ENCODE measurements at places on chromosomes 7 and 10.

GRCh38 chr7:108735814-108736213, 166.1 kb downstream of the DNAJB9 start:
- no peak for DNase-seq

GRCh38 chr7:17325364-17325763, 26.9 kb downstream of the AHR start:
- DNase-seq, result no peak

DNA sequence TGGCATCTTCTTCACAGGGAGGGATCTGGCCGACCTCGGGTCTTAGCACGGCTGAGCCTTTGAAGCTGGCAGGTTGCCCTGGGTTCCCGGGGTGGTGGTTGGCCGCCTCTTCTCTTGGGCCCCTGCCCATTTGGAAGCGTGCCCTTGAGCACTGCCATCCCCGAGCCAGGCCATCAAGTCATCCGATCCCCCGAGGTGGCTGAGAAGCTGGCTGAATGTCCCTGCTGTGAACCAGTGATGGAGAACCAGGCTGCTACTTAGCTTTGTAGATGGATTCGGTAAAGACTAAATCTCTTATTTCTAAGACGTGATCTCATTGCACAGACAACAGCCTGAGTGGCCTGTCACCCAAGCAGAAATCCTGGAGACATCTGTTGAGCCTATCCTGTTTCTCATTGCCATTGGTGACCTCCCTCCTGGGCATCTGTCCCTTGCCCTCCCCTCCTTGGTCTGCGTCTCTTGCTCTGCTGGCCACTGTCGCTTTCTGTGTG, 74.3 kb downstream of the GRK5 start:
- no peak for DNase-seq

DNA sequence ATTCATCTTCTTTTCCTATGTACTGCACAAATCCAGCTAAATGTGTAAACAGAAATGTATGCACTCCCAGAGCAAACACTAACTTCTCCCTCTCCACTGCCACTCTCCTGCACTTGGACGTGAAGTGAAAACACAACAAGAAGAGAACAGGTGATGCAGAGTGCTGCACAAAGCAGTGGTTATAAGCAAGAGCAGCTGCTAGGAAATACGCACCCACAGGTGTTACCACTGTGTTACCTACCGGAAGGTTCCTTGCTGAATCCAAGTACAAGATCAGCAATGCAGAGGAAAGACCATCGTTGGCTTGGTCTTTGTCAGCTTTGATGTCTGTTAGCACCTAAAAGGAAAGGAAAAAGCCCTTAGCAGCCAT, 54.6 kb upstream of the NCAPG2 start:
- DNase-seq, result no peak

- DNase-seq, result no peak
Observed at GRCh38 chr7:139918480-139918879, 89.4 kb downstream of the TBXAS1 start.

- no peak for DNase-seq
Observed at GRCh38 chr10:131655101-131655849, 245.5 kb upstream of the PPP2R2D start.

- DNase-seq, result no peak
Observed at GRCh38 chr10:8272794-8273425, 218.4 kb downstream of the GATA3 start.

DNA sequence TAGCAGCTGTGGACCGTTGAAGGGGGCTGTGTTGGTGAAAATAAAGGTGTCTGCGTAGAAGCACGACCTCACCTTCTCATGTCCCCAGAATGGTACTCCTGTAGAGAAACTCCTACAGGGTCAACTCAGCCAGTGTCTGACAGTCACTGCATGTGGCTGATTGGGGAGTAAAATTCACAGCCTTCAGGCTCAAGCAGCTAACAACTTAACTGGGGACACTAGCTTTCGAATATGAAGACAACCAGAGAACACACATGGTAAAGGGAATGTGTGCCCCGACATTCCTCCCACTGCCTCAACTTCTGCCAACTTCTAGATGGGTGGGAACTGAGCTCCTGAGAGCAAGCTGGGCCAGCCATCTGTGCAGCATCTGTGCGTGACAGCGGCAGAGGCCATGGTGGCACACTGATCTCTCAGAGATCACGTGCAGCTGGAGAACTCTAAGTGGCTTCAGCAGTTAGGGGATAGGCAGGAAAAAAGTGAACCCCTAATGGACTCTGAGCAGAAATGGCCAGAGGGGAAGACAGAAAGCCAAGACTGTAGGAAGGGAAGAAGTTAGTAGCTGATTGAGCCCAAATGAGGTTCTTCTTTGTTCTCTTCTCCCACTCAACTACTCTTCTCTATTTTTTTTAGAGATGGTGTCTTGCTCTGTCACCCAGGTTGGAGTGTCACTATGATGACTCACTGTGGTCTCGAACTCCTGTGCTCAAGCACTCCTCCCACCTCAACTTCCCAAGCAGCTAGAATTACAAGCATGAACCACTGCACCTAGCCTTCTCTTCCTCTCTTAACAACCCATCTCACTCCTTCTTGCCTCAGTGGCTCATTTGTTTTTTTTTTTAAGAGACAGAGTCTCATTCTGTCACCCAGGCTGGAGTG, 280.8 kb downstream of the ZEB1 start:
- DNase-seq, result no peak

DNA sequence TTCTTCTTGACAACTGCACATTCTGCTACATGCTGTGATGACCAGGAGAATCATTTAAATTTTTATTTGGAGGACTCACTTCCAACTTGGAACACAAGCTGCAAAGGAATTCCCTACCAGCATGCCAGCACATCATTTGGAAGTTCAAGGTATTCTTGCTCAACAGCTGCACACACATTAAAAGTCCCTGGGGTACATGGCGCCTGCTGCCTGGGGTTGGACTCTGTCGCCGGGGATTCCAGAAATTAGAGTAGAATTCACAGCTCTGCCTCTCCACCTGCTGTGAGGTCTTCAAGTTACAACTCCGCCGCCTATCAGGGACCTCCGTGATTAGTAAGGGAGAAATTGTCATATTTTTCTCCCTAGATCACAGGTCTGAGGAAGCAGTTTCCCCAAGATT, 1.1 kb downstream of the ZNF32 start:
- DNase-seq, result no peak

- DNase-seq, result no peak
Observed at GRCh38 chr10:131009791-131010190, 301.7 kb downstream of the TCERG1L start.

GRCh38 chr7:157585113-157585861, 248.5 kb downstream of the DNAJB6 start:
- no peak for DNase-seq

- no peak for DNase-seq
Observed at GRCh38 chr7:157522954-157523353, 186.2 kb downstream of the DNAJB6 start.

DNA sequence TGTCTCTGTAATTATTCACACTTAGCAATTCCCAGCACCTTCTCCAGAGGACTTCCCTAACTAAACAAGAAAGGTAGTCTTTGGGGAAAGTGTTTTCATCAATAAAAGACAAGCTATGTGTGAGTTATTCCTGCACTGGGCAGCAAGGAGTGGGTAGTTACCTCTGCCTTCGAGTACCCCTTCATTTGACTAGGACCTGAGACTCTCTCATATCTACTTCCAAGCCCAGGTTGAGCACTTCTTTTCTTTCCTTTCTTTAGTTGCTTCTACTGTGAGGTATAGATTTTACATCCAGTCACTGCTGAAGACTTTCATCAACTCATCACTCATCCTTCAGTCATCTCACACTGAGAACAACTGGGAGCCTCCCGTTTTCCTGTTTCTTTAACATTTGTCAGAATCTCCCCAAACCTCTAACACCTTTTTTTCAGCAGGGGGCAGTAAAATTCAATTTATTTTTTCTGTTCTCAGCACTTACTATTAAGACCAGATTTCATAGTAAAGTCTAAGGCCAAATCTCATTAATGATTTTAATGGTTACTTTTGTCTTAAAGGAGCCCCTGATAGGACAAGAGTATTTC, 80.1 kb upstream of the PRSS1 start:
- DNase-seq, result no peak

DNA sequence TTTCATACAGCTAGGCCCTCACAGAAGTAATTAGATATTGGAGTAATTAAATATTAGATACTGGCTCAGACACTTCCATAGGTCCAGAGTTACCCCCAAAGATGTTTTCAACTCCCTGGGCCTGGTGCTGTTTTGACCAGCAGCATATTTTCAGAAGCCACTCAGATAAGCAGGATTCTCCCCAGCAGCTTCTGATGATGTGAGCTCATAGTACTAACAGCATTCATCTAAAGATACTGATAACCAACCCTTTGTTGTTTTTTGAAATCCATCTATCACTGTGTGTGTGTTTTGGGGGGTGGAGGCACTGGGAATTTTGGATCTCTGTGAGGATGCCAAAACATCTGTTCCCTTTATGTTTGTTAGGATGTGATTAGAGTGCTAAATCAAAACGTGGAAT, 52.7 kb downstream of the VPS50 start:
- DNase-seq, result no peak

DNA sequence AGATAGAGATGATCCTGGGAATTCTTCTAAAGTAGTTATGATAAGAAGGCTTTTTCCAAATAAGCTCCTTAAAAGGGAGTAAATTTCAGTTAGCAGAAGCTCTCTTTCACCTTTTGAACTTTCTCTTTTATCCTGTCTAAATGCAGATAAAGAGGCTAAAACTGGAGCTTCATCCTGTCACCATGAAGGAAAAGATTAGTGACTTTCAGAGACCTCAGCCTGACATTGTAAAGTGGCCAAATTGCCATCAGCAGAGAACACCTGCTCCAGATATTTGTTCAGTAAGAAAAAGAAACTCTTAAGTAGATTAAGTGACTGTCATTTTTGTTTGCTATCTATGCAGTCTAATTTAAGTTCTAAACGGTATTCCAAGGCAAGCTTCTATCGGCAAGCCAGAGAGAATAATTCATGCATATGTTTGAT, 18.3 kb downstream of the VWDE start:
- no peak for DNase-seq

GRCh38 chr10:114320249-114321116, 81.4 kb downstream of the VWA2 start:
- DNase-seq, result no peak

DNA sequence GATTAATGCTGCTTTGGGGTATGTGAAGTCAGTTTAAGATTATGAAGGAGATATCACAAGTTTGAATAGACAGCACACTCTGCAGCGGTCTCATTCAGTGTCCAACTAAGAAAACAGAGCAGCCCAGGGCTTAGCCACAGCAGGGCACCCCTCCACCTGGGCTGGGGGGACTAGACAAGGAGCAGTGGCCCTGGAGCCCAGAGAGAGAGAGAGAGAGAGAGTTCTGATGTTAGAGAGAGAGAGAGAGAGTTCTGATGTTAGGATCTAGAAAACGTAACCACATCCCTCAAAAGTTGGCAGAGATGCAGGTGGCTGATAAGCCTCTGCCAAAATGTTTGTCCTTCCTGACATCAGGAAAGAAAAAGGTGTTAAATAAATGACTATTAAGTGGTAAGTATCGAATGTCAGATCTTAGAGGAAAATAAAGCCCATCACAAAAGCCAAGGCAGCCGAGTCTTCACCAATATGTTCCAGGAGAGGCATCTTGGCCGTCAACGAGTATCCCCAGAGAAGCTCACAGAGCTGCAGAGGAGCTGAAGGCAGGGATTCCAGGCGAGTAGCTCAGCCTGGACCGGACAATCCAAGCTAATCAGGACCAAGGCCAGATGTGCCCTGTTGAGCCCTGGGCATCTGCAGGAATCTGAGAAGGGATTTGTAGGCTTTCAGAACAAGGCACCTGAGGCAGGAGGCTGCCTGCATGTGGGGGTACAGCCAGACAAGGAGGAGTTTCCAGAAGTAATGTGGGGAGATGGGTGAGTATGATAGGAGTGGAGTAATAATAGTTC, 150.1 kb upstream of the TCF7L2 start:
- no peak for DNase-seq

- DNase-seq, result no peak
Observed at GRCh38 chr7:137985253-137985896, 16.5 kb downstream of the CREB3L2 start.

DNA sequence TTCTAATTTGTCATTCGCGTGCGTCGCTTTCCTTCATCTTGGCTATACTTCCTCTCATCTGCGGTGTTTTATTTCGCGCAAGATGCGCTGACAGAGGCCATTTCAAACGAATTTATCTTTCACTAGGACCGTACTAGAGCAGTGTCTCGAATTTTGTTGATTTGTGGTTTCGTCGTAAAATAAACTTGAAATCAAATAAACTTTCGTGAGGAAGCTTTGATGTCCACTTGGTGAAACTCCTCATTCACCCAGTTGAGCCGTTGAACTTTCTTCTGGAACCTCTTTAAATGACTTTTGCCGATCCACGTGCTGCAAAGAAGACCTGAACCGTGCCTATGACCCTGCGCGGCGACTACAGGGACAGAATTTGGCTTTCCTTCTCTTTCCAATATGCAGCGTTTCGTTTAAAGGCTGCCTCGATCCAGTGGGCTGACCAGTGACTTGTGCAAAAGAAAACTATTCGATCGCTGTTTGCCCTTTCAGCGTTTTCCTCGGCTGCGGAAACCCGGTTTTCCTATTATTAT, 163.9 kb upstream of the PPP1R3A start:
- no peak for DNase-seq

DNA sequence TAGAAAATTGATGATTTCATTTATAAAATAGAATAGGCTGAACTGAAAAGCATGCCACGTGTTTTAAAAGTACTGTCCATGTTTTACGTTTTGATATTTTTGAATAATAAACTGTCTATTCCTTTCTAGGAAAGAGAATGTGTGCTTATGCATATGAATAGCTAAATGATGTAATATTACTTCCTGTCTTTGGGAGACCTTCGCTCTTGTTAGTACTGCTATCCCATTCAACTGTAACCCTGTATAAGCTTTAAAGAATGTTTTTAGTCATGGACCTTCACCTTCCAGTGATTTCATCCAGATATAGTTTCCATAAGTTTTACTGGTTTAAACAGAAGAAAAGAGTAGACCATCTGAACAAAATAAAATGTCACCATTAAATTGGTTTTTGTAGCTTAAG, 274.4 kb upstream of the SEMA3A start:
- DNase-seq, result no peak

- no peak for DNase-seq
Observed at GRCh38 chr7:25495342-25496250, 267.3 kb upstream of the NPVF start.

DNA sequence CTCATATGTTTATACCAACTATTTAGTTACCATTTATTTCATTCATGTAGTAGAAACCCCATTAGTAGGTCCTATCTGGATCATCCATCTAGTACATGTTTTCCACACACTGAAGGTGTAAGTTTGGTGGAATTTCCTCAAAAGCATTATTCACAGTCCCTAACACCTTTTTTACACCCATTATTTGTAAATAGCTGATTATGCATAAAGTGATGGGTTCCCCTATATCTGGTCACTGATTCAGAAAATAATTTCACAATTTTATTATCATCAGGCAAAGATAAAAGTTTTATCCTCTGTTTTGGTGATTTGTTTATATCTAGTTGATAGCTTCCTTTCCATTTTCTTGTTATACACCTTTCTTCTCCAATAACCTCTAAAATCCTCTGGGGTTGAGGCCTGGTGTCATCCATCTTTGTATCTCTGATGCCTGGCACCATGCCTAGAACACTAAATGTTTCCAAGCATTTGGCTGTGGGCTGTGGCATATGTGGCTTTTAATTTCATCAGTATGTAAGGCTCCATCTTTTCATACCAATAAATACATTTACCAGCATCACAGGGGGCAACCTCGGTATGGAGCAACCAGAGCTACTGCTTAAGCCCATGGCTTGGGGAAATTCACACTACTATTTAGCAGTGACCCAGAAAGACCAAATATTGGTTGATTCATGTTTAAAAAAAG, 1089.5 kb upstream of the LRRN3 start:
- no peak for DNase-seq

GRCh38 chr7:50310361-50310760, 5.8 kb downstream of the IKZF1 start:
- no peak for DNase-seq

All from Panc1 (cell line).